ENCODE measurements at places on chromosomes 16 and 17. TPM values are rescaled to one million over a fixed set of nuclear protein-coding genes. Genes with fewer than 3 reads are reported as not detected.

Gene CHD9NB
- 0.97 TPM for total RNA-seq

Gene NACA2
- not detected for total RNA-seq

Gene CD7
- total RNA-seq = not detected

Gene ZFP3
- total RNA-seq = 0.97 TPM

Gene FAM117A
- total RNA-seq = 7.0 TPM

Gene VTN
- total RNA-seq = 0.06 TPM

Gene CCR7
- total RNA-seq = 0.16 TPM

Gene ZNF213
- 4.2 TPM for total RNA-seq

Gene RHBDL1
- 0.50 TPM for total RNA-seq

Gene TPPP3
- total RNA-seq = not detected
